LoVo (cell line): ENCODE measurements at places on chromosomes 12 and 14.

- no peak for DNase-seq
These were observed 10.1 kb downstream of the PSMB5 start for GRCh38 chr14:23024612-23025075.

- peak; percentile 49 for DNase-seq
These were observed 369.0 kb upstream of the FAR2 start for GRCh38 chr12:28780096-28780495.

- peak; percentile 44 for DNase-seq
These were observed 172.8 kb upstream of the KITLG start for GRCh38 chr12:88753066-88753465.

DNA sequence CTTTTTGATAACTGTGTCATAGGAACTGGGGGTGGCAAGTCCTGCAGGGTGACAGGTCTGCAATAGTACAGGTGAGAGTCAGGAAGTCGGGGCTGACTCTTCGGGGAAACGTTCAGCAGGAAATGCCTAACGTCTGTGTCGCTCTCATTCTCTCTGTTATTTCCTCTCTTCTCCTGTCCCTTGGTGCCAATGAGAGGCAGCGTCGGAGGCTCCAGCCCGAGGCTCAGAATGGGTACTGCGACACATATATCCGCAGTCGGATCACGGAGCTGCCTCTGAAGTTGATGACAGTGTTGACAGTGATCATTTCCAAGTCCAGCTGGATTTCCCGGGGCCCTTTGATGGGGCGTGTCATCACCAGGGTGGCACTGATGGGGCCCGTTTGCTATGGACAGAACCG is 2.7 kb upstream of the TC2N start:
- no peak for DNase-seq

DNA sequence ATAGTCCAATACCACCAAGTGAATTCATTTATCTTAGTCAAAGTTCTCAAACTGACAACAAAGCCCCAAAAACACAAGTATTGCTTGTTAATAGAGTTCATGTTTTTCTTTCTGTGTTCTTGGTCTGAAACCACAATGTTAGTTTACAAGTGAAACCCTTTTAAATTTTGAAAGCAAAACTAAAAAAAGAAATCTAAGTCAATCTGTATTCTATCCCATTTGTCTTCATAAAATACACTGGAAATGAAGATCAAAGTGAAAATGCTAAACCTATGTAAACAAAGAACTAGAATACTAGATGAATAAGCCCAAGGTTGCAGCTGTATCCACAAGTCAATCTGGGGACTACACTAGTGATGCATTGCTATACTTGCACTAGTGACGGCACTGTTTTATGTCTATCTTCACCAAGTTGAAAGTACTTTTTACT is 10.4 kb downstream of the MAP4K5 start:
- peak; percentile 32 for DNase-seq

DNA sequence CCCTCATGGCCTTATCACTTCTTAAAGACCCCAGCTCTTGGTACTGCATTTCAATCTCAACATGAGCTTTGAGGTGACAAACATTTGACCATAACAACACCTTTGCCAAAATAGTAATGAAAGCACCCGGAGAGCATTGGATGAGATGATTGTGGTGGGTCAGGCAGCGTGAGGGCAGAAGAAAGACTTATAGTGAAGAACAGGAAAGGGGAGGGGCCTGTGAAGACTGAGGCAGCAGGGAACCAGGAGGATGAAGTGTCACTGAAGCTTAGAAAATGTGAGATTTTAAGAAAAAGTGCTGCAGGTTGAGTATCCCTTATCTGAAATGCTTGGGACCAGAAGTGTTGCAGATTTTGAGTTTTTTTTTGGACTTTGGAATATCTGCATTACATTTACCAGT is 86.3 kb downstream of the EMP1 start:
- no peak for DNase-seq

- DNase-seq = no peak
These were observed 158.6 kb downstream of the OTOGL start for GRCh38 chr12:80257920-80258319.

- no peak for DNase-seq
These were observed 156.7 kb downstream of the NUAK1 start for GRCh38 chr12:105982022-105982421.

DNA sequence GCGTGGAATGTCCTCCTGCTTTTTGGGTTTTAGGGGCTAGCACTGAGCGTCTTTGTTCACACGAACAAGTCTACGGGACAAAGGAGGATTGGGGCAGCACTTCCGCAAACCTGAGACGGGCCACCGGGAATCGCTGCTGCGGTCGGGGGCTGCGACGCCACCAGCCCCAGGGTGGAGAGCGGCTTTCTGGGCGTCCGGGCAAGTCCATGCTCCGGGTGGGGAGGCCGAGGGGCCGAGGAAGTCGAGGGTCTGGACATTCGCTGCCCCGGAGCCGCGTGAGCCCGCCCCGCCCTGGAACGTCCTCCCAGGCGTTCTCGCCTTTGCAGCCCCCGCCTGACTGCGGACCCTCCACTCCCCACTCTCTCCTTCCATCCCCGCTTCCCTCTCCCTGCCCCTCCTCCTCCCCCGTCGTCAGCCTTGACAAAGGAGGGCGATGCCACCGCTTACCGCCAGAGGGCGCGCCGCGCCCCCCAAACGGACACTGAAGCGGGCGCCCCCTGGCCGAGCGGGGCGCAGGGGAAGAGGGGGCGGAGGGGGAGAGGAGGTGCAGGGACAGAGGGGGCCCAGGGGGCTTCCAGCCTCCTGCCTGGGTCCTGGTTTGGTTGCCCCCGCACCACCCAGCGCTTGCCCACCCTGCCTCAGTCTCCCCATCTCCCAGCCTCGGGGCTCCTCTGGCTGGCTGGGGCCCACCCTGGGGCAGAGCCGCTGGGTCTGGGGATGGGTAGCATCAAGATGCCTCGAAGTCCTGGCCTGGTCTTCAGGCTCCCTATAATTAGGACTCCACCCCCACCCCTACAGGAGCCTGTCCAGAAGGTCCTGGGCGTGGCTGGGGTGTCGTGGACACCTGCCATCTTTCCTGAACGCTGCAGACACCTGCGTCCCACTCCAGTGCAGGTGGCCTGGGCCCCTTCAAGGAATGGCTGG is 39.1 kb upstream of the INF2 start:
- DNase-seq = no peak

GRCh38 chr14:33307691-33308251 is 369.1 kb downstream of the NPAS3 start:
- no peak for DNase-seq

DNA sequence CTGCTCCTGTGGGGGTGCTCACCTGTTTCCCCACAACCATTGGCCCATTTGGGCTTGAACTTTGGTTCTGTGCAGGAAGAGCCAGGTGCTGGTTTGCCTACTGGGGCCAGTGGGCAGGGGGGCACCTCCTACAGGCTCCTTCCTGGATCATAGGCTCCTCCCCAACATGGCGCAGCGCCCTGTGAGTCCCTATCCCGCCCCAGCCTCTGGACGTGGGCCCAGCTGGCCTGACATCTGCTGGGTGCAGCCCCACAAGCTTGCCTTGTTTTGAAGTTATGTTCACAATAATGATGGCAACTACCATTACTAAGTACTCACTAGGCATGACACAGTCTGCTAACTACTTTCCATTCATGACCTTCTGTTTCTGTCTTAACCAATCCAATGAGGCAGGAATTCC is 147.8 kb downstream of the RBM19 start:
- no peak for DNase-seq

- DNase-seq = no peak
These were observed 45.9 kb downstream of the BCL2L14 start for GRCh38 chr12:12116677-12117076.

DNA sequence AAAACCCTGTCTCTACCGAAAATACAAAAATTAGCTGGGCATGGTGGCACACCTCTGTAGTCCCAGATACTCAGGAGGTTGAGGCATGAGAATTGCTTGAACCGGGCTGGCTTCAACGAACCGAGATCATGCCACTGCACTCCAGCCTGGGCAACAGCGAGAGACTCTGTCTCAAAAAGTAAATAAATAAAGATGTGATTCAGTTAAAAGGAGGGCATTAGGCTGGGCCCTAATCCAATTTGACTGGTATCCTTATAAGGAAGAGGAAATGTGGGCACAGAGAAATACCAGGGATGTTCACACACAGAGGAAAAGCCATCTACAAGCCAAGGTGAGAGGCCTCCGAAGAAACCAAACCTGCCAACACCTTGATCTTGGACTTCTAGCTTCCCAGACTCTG is 10.1 kb upstream of the DCAF4 start:
- DNase-seq = peak; percentile 15

DNA sequence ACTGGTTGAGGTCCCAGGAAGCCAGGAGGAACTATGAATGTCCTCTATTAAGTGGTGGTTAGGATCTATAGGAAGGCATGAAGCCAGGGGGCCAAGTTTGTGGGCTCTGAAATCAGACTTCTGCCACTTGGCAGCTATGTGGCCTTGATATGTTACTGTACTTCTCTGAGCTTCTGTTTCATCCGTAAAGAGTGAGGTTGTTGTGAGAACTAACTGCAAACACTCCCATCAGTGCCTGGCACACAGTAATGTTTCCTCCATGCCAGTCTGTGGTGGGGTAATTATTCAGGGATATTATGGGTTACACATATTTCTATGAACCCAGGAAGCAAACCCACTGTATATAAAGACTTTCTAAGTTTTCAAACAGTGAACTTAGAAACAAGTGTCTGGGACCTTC is 57.4 kb downstream of the PLXNC1 start:
- DNase-seq = no peak

- DNase-seq = no peak
These were observed 68.5 kb downstream of the FBXL14 start for GRCh38 chr12:1525858-1526257.

DNA sequence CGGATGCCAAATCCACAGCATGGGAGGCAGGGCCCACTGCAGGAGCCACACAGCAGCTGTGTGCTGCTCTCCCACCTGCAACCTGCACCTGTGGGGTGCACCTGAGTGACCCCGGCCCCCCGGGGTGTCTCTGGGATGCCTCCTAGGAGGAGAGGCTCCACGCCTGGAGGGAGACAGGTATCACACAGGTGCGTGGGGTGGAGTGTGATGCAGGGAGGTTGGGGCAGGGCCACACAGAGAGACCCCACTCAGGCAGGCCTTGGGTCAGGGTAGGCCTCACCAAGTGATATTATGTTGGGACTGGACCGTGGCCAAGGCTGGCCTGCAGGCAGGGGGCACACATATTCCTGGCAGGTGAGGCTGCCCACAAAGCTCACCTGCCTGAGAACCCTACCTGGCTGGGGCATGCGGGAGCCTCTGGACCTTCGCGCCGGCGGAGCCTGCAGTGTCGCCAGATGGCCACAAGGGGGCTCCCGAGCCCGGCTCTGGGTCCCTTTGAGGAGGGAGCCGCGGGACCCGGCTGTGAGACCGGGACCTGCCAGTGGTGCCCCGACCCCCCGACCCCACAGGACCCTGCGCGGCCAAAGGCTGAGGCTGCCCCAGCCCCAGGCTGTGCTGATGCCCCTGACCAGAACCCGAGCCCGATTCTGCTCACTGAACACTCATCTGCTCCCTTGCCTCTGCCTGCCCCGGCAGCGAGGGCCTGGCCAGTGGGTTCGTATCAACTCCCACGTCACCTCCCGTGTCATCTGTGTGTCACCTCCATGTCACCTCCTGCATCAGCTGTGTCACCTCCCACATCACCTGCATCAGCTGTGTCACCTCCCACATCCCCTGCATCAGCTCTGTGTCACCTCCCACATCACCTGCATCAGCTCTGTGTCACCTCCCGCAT is 11.4 kb downstream of the TMEM121 start:
- peak; percentile 49 for DNase-seq

- no peak for DNase-seq
These were observed 5.2 kb downstream of the ZBTB42 start for GRCh38 chr14:104805941-104806624.

DNA sequence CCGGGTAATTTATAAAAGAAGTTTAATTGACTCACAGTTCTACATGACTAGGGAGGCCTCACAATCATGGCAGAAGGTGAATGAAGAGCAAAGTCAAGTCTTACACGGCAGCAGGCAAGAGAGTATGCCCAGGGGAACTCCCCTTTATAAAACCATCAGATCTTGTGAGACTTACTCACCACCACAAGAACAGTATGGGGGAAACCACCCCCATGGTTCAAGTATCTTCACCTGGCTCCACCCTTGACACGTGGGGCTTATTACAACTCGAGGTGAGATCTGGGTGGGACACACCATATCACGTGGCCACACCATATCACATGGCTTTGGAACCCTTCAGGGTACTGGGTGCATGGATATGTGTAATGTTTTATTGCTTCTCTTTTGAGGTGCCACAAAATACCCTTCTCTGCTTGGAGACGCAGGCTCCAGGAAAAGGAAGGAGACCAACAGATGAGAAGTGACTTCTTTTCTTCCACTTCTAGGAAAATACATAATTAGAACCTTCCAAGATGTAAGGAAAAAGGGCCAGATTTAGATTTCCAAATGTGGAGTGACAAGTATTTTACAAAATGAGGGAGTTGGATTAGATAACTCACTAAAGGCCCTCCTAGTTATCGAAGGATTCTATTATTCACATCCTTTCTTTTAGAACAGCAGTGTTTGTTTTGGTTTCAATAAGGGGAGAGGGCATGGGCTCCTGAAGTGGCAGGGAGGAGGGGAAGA is 33.1 kb upstream of the ETFBKMT start:
- DNase-seq = no peak

DNA sequence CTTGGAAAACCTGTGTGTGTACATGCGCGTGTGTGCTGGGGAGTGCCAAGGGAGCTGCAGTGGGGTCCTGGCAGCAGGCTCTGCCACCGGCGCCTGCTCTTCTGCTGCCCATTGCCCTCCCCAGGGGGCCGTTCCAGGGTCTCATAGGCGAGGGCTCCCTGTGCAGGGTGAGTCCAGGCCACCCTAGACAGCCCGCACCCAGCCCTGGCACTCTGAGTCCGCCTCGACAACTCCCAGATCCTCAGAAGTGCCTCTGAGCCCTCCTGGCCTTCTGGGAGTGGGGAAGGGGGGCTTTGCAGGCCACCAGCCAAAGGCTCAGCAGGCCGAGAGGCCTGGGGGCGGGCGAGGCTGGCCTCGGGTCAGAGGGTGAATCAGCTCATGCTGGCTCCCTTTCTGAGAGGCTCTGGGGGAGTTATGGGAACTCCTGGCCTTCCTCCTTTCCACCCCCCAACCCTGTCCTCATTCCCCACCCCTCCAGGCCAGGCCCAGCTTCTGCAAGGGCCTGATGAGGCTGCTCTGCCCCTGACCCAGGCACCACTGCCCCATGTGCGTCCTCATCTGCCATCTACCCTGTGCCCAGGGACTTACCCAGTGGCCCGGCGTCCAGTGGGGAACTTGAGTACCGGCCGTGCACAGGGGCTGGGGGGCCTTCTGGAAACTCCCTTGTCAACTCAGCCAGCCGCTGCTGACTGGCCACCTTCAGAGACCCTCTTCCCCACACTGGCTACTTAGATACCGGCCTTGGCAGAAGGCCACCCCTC is 2.1 kb upstream of the TEDC1 start:
- no peak for DNase-seq

- no peak for DNase-seq
These were observed 10.8 kb upstream of the OR11G2 start for GRCh38 chr14:20179880-20180279.

GRCh38 chr12:3732901-3733300 is 20.0 kb downstream of the CRACR2A start:
- peak; percentile 36 for DNase-seq

GRCh38 chr12:70648831-70649230 is 11.6 kb upstream of the PTPRB start:
- DNase-seq = no peak
